Non-pigmented ciliary epithelial cell (primary cell): ENCODE measurements at places on chromosomes 5 and 9.

GRCh38 chr9:105930011-105930627 is 235.8 kb downstream of the TMEM38B start:
- no peak for DNase-seq

- no peak for DNase-seq
Measured at GRCh38 chr5:132474881-132475496, 15.6 kb downstream of the IRF1 start.

DNA sequence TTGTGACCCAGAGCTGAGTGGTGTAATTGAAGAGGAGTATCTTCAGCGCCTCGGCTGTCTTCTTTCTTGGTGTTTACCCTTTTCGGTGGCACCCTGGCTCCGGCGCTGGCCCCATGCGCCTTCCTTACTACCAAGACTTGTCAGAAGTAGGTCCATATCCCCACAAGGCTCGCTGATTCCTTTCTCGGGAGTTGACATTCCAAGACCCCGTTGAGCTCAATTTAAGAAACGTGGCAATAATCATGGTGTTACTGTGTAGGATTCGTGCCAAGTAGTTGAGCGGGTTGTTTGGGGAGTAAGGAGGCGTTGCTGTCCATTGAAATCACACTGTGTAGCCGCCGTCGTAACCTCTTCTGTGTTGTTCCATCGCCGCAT is 795 bp downstream of the NDUFAF2 start:
- no peak for DNase-seq

GRCh38 chr9:118017607-118018122 is 313.5 kb downstream of the TLR4 start:
- no peak for DNase-seq

DNA sequence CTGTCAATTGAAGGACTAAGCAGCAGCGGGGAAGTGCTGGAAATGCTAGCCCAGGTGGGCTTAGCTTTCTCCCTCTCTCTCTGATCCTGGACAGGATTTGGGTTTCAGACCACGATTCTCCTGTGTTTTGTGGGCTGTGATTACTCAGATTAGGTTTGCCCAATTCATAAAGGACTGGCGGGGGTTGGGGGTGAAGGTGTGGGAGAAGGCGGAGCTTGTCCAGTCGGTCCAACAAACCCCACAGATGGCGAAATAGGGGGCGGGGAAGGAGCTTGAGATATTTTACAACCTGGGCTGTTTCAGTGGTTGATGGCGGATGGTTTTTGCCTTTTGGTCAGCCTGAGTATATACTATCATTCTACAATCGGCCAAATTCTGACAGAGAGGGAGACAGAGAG is 35.2 kb downstream of the PCDHAC2 start:
- no peak for DNase-seq

GRCh38 chr5:34621277-34622097 is 34.6 kb upstream of the RAI14 start:
- no peak for DNase-seq

DNA sequence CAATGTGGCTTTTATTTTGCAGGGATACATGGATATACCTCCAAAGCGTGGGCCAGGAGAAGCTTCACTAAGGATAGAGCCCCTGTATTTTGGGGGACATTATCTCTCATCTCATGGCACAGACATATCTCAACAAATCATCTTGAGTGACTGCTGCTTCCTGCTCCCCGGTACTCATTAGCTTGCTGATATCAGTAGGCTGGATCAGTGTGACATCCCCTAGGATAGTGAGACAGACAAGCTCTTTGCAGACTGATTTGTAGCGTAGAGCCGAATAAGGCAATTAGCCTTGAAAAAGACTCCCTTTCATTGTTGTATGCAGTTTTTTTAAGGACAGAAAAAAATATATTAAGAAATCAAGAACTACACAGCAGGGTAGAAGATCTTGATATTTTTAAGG is 237.7 kb upstream of the CDH9 start:
- no peak for DNase-seq

DNA sequence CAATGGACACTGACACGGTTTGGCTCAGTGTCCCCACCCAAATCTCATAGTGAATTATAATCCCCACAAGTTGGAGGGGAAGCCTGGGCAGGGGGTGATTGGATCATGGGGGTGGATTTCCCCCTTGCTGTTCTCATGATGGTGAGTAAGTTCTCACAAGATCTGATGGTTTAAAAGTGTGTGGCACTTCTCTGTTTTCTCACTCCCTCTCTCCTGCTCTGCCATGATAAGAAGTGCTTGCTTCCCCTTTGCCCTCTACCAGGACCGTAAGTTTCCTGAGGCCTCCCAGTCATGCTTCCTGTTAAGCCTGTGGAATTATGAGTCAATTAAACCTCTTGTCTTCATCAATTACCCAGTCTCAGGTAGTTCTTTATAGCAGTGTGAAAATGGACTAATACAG is 115.8 kb upstream of the KIF2A start:
- DNase-seq = no peak
